Heart left ventricle (tissue), 16 donors: ENCODE measurements at places on chromosomes 1 and 21. TPM values are rescaled to one million over a fixed set of nuclear protein-coding genes. Genes with fewer than 3 reads are reported as not detected.

The AMPD2 gene
- 12.0 TPM for total RNA-seq

The PLEKHA6 gene
- total RNA-seq = 26.4 TPM

The RGS13 gene
- total RNA-seq = not detected

The SEMA6C gene
- 66.7 TPM for total RNA-seq

- H3K36me3 ChIP-seq = no peaks in the 10 kb centered on the region
- no peak overlapping the region for H3K27ac ChIP-seq
- no peak for DNase-seq
- H3K27me3 ChIP-seq = no peaks in the 10 kb centered on the region
These were observed 2.4 kb downstream of the FNBP1L start for GRCh38 chr1:93450321-93450720.

DNA sequence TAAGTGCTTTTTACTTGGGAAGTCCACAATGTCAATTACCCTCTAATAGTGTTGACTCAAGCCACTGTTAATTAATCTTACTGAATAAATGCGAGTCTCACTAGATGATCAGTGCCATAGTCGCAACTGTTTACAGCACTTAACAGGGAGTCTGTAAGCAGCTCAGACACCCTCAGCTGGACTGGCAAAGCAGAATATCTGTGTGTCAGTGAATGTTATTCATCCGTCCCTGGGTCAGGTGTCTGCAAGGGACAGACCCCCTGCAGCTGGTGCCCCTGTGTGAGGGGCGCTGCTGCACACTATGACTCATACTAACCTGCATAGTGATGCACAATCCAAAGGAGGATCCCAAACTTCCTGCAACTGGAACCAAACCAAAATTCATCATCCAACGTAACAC is 306.5 kb downstream of the HHIPL2 start:
- H3K36me3 ChIP-seq = no peaks in the 10 kb centered on the region
- no peak for DNase-seq
- H3K27ac ChIP-seq = no peak overlapping the region
- no peaks in the 10 kb centered on the region for H3K27me3 ChIP-seq
- H3K4me3 ChIP-seq = no peak overlapping the region
- H3K4me1 ChIP-seq = no peaks in the 10 kb centered on the region

DNA sequence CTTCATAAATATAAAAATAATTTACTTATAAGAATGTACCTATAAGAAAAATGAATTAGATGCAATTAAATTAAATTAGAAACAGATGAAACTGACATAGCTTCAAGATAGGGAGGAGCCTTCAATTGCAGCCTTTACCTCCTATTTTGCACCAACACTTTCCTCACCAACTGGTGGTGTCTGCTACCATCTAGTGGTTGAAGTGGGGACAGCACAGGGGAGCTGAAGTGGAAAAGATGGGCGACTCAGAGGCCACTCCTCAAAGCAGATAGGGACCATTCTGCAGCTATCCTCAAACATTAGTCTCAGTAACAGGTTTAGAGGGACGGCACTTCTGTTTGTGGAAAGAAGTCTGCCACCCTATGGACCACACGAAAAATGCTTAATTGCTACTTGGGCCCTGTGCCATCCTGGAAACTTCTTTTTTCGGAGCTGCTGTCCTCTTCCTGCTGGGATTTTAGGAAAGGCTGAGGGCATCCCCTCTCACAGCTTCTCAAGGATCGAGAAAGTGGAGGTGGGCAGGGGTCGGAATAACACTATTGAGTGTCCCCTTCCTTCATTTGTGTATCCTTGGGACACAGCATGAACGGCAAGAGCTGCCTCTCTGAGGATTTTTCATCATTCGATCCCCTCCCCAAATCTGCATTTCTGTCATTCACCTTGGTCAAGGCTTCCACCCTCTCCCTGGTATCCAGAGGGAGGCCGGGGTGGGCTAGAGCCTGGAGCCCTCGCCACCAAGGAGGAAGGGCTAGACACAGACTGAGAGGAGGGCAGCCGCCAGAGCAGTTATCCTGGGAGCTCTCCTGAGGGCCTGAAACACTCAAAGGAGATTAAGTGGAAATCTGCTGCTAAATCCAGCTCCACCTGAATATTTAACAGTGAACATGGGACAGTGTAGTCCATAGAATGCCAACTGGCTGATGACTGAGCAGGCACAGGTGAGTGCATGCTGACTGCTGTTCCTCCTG is 9.6 kb downstream of the PROK1 start:
- peak; percentile 42 for DNase-seq
- no peak overlapping the region for H3K27ac ChIP-seq
- H3K4me3 ChIP-seq = no peak overlapping the region
- no peaks in the 10 kb centered on the region for H3K27me3 ChIP-seq
- H3K4me1 ChIP-seq = no peaks in the 10 kb centered on the region
- H3K36me3 ChIP-seq = no peaks in the 10 kb centered on the region

GRCh38 chr1:234776876-234777855 is 167.2 kb upstream of the IRF2BP2 start:
- no peaks in the 10 kb centered on the region for H3K36me3 ChIP-seq
- no peak overlapping the region for H3K4me3 ChIP-seq
- DNase-seq = no peak
- peaks cover 50% of the 10 kb centered on the region for H3K27me3 ChIP-seq

DNA sequence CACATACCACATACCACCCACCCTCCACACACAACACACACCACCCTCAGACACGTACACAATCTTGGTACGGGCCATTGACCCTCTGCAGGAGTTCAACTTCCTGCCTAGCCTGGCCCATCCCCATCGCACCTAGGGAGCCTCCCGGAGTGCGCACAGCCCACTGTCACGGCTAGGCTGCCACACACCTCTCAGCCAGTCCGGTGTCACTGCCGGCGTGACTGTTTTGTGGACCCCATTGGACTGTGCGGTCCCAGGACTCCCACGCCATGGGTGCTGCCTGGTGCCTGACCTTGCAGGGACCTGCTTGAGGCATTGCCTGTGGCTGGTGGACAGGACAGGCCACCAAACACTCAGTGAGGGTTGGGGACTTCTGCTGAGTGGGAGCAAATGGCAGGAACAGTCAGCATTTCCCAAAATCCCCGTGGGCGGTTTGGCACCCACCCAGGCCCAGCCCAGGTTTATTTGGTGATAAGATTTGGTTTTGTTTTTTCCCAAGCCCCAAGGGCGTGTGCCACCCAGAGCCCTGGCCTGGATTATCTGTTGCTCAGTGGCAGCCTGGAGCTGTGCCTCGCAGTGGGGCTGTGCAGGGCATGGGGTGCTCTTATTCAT is 27.7 kb downstream of the RAB7B start:
- H3K36me3 ChIP-seq = no peaks in the 10 kb centered on the region
- H3K4me3 ChIP-seq = no peak overlapping the region
- H3K27ac ChIP-seq = peak overlapping the region; percentile 75
- H3K4me1 ChIP-seq = peaks cover 43% of the 10 kb centered on the region

GRCh38 chr1:242033447-242033846 is 34.5 kb upstream of the MAP1LC3C start:
- H3K4me1 ChIP-seq = no peaks in the 10 kb centered on the region
- no peaks in the 10 kb centered on the region for H3K27me3 ChIP-seq
- no peaks in the 10 kb centered on the region for H3K36me3 ChIP-seq
- no peak overlapping the region for H3K27ac ChIP-seq

GRCh38 chr1:210467440-210468043 is 138.8 kb downstream of the HHAT start:
- no peak overlapping the region for H3K4me3 ChIP-seq
- H3K4me1 ChIP-seq = no peaks in the 10 kb centered on the region
- no peaks in the 10 kb centered on the region for H3K36me3 ChIP-seq
- DNase-seq = no peak

DNA sequence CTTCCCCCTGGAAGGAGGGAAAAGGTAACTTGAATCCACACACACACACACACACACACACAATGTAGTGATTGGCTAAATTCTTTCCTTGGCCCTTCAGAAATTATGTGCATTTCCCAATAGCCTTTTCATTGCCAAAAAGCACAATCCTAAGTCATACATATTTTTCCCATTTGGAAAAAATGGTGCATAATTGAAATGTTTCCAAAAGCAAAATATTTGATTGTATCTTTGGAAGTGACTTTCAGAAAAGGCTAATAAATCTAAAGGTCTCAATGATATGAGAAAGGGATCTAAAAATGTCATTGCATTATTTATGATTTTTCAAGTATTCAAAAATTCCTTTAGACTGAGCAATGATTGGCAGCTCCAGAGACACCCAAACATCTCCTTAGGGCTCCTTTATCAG is 43.5 kb upstream of the NEK7 start:
- no peak overlapping the region for H3K4me3 ChIP-seq
- no peaks in the 10 kb centered on the region for H3K27me3 ChIP-seq
- no peaks in the 10 kb centered on the region for H3K36me3 ChIP-seq
- H3K4me1 ChIP-seq = peaks cover 17% of the 10 kb centered on the region

- DNase-seq = no peak
- no peaks in the 10 kb centered on the region for H3K27me3 ChIP-seq
- peaks cover 42% of the 10 kb centered on the region for H3K36me3 ChIP-seq
These were observed 9.6 kb downstream of the DHRS3 start for GRCh38 chr1:12608311-12608957.

GRCh38 chr21:34883491-34884271 is 165.4 kb downstream of the RUNX1 start:
- no peak overlapping the region for H3K27ac ChIP-seq
- H3K36me3 ChIP-seq = peaks cover 7% of the 10 kb centered on the region
- H3K4me3 ChIP-seq = peak overlapping the region; percentile 78
- H3K27me3 ChIP-seq = peaks cover 26% of the 10 kb centered on the region
- H3K4me1 ChIP-seq = peaks cover 18% of the 10 kb centered on the region

DNA sequence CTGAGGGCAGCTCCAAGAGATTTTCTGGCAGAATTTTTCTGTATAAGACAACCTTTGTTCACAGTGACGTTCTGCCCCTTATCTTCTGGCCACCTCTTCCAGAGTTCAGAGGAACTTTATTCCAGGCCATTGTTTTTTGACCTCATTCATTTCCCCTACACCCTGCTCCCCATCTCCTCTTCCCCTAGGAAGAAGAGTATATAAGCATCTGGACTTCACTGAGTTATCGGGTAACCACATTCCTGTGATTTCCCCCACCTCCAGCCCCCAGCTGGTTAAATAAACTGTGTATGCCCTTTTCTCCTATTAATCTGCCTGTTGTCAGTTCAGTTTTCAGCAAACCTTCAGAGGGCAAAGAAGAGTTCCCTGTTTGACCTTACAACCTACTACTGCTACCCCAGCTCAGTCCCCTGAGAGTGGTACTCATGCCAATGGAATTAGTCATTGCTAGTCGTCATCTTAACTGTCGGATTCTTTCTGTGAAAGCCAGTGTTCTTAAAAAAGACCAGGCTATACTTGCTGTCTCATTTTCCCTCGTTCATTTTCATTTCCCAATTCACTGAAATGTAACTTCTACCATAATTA is 14.3 kb upstream of the ALG14 start:
- H3K4me1 ChIP-seq = peaks cover 23% of the 10 kb centered on the region
- H3K36me3 ChIP-seq = no peaks in the 10 kb centered on the region
- no peaks in the 10 kb centered on the region for H3K27me3 ChIP-seq
- peak; percentile 70 for DNase-seq
- no peak overlapping the region for H3K4me3 ChIP-seq

DNA sequence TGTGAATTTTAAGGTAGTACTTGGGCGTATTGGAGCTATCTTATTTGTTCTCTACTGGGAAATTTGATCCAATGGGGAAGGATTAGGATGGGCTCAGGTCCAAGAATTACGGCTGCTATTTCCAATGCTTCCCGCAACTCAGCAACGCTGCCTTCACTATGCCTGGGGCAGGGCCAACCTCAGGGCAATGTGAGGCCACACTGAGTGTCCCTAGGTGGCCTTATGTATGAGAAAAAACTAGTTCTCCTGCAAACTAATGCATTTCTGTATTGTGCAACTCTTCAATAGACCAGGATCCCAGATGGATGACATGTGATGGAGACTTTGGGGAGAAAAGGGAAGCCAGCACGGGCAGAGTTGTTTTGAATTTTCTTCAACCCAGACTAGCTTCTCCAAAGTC is 168.1 kb downstream of the DUSP10 start:
- no peak overlapping the region for H3K4me3 ChIP-seq
- H3K27me3 ChIP-seq = no peaks in the 10 kb centered on the region
- no peaks in the 10 kb centered on the region for H3K4me1 ChIP-seq
- DNase-seq = no peak

- no peak overlapping the region for H3K27ac ChIP-seq
- H3K4me1 ChIP-seq = peaks cover 8% of the 10 kb centered on the region
- no peak overlapping the region for H3K4me3 ChIP-seq
- H3K27me3 ChIP-seq = no peaks in the 10 kb centered on the region
These were observed 47.2 kb upstream of the SYNC start for GRCh38 chr1:32749771-32750170.

DNA sequence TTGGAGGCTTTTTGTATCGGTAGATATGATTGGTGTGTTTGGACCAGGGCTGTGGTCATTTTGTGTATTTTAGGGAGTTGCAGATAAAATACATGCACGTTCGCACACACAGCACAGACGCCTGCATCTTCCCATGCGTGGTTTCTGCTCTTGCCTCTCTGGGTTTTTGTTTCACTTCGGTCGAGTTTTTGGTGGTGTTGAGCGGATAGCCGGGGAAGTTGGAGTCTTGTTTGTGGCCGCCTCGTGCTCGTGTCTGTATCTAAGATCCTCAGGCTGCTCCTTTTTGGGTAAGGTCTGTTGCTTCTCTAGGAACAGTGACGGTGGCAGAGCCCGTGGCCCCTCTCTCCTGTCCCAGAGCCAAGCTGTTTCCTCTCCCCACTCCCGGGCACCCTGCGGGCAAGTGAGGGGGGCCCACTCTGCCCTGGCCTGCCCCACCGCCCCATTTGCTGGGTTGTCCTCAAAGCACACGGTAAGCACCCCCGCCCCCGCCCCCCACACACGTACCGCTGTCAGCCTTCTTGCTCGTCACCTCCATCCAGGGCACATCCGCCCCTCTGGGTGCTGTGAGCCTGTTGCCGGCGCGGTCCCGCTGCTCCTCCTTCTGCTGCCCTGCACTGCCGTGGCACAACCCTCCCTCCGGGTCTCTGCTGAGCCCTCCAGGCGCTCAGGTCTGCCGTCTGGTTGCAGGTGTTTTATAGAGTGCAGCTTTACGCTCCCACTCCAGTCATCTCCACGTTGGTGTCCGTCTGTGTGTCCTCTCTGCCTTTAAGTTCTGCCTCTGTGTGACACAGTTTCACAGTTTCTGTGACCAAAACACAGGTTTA is 51.9 kb downstream of the AGPAT3 start:
- peaks cover 6% of the 10 kb centered on the region for H3K4me1 ChIP-seq
- H3K4me3 ChIP-seq = peak overlapping the region; percentile 20
- no peaks in the 10 kb centered on the region for H3K27me3 ChIP-seq

DNA sequence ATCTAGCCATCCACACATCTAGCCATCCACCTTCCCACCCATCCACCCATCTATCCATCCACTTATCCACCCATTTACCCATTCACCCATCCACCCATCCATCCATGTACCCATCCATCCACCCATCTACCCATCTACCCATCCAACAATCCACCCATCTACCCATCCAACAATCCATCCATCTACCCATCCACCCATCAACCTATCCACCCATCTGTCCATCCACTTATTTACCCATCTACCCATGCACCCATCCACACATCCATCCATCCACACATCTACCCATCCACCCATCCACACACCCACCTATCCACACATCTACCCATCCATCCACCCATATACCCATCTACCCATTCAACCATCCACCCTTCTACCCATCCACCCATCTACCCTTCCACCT is 238.4 kb downstream of the DYRK1A start:
- H3K4me1 ChIP-seq = no peaks in the 10 kb centered on the region
- H3K36me3 ChIP-seq = no peaks in the 10 kb centered on the region
- no peak overlapping the region for H3K4me3 ChIP-seq
- no peak overlapping the region for H3K27ac ChIP-seq
- DNase-seq = no peak

GRCh38 chr1:45863218-45863617 is 59.8 kb downstream of the MAST2 start:
- no peak for DNase-seq
- no peaks in the 10 kb centered on the region for H3K4me1 ChIP-seq
- no peak overlapping the region for H3K4me3 ChIP-seq
- H3K36me3 ChIP-seq = no peaks in the 10 kb centered on the region
- no peak overlapping the region for H3K27ac ChIP-seq

GRCh38 chr1:44464361-44464760 is 59.3 kb downstream of the RNF220 start:
- H3K27me3 ChIP-seq = no peaks in the 10 kb centered on the region
- H3K36me3 ChIP-seq = no peaks in the 10 kb centered on the region
- H3K4me1 ChIP-seq = no peaks in the 10 kb centered on the region
- DNase-seq = no peak
- no peak overlapping the region for H3K4me3 ChIP-seq
